ENCODE measurements at places on chromosomes 2 and 18.

DNA sequence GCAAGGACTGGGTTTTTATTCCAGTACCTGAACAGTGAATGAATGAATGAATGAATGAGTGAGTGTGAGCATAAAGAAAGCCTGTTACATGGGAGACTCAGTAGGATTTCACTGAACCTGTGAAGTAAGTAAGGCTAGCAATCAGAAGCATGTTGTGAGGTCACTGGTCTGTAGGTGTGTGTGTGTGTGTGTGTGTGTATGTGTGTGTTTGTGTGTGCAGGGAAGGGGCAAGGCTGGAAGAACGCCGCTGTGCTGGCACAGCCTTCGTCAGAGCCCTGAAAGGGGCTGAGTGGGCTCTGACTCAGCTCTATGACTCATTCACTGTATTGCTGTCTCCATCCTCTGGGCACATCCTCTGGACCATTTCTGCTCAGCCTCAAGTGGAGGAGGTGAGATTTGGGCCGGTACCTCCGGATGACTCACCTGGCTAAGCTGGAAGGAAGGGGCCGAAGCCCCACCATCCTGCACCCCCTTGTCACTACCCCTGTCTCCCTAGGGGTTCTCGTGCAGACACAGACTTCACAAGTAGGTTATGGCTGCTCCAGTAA is 51.4 kb upstream of the MRPL33 start:
- no peak for DNase-seq

DNA sequence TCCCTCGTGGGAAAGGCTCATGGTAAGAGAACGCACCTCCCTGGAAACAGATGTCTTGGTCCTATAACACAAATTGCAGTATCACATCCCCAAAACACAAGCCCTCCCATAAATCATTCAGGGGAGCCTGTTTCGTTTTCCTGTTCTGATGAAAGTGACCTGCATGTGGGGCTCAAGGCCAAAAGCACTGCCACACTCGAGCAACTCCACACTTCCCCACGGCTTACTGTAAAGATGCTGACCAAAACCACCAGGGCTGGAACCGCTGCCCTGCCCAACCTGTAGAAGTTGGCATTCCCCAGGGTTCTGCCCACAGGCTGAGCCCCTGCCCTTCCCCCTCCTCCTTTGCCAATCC is 139.7 kb downstream of the BCL11A start:
- no peak for DNase-seq

DNA sequence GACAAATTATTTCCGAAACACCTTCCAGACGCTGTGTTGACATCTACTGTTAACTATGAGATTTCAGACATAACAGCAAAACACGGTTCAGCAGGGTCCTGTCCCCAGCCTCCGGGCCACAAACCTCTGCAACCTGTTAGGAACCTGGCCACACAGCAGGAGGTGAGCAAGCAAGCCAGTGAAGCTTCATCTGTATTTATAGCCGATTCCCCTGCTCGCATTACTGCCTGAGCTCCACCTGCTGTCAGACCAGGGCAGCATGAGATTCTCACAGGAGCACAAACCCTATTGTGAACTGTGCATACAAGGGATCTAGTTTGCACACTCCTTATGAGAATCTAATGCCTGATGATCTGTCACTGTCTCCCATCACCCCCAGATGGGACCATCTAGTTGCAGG is 31.1 kb downstream of the NDUFA10 start:
- DNase-seq = no peak

DNA sequence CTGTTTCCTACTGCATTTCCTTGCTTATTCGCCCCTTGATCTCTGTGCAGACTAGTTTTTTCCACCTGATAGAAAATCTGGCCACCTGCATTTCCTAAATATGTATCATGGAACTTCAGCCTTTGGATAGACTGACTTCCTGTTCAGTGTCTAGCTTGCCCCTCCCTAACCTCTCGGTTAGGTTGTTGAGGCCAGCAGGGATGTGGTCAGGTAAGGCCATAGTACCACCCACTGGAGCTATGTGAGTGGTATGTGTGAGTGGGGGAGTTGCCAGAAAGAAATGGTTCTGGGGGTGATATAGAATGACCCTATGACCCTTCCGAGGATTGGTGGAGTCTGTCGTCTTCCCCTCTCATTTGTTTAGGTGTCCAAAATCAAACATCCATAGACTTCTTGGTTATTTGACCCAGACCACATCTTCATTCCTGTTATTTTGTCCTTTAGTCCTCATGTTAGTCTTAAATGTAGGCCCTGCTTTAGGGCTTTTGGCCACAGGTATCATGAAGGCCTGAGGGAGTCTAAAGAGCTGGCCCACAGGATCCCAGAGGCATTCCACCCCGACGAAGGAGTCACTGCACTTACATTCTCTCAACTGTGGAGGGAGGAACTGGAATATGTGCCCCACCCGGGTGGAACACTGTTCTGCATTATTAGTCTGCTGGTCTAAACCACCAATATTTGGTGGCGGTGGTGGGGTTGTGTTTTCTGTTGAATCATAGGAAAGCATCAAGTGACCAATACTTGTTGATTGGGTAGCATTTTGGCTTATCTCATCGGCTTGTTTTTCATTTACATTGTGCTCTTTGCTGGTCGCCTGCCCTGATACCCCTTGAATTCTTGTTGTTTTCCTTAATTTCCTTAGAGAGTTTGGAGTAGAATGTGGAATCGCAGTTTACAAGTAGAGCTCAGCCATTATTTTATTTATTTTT is 21.9 kb downstream of the CAB39 start:
- DNase-seq = no peak

GRCh38 chr2:169736902-169737301 is 3.3 kb downstream of the KLHL23 start:
- no peak for DNase-seq

DNA sequence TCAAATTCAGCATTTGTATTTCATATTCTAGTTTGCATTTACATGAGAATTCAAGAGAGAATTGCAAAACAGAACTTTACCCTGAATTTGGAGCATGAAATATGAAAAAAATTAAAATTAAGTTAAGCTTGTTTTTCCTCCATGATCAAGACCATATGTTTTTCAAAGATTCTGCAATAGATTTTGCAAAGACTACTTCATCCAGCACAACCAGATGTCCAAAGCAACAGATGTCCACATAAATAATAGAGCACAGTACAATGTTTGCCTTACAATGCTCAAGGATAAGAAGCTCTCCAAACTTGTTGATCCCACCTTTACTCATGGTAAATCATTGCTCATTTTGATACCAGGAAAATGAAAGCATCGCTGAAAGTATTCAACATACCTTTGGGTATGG is 25.6 kb downstream of the FAP start:
- DNase-seq = no peak

DNA sequence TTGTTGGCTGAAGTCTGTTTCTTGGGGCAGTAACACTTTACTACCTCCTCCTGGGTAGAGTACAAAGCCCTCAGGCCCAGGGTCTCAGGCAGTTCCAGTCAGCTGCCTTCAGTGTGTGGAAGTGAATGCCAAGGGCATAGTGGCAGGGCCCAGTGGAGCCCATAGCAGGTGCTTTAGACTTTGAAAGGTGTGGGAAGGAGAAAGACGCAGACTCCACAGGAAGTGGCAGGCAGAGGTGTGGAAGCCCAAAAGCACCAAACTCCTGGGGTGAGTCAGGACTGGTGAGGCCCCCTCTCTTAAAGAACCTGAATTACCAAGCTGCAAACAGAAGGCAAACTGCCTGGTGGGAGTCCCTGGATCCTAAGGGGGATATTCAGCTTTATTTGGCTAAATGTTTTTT is 45.3 kb downstream of the ADAM23 start:
- no peak for DNase-seq

GRCh38 chr2:18467749-18468360 is 92.6 kb downstream of the RDH14 start:
- no peak for DNase-seq

DNA sequence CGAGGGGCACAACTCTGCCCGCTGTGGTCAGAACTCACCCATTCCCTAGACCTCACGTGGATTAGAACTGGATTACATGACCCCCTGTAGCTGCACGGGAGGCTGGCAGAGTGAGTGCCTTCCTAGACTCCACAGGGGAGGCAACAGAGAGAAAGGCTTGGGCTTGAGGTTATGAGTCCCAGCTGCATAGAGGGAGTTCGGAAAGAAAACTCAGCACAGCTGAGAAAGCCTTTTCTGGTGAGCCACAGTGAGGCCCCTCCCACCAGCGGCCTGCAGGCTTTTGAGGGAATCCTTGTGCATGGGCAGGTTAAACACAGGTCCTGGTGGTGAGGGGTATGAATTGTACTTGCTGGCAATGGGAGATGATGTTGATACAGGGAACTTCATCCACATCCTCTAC is 217.3 kb downstream of the FHOD3 start:
- no peak for DNase-seq

DNA sequence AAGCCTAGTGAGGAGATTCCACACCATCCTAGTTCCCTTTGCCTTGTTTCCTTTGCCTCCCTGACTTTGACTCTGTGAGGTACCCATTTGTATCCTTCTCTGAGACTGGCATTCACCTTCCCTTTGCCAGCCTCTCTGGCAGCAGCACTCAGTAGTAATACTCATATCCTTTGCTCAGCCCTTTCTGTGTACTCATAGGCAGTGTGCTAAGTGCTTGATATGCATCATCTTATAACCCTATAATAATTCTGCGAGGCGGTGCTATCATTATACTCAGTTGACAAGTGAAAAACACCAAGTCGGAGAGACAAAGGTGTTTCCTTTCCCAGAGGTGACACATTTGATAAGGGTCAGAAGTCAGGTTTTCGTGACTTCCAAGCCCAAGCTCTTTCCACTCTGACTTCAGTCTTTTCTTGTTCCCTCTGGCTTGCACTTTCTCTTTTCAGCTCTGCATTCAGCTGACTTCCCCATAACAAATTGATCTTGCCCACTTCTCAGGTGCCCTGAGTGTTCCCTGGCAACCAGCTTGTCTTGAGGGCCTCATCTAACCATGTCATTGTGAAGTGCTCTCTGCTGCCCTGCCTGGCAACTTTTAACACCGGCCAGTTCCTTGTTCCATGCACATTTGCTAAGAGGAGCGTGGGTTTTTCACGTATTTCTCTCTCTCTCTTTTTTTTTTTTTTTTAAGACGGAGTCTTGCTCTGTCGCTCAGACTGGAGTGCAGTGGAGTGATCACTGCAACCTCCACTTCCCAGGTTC is 94.5 kb upstream of the UPP2 start:
- no peak for DNase-seq

GRCh38 chr2:148966438-148966758 is 72.1 kb upstream of the LYPD6B start:
- no peak for DNase-seq

DNA sequence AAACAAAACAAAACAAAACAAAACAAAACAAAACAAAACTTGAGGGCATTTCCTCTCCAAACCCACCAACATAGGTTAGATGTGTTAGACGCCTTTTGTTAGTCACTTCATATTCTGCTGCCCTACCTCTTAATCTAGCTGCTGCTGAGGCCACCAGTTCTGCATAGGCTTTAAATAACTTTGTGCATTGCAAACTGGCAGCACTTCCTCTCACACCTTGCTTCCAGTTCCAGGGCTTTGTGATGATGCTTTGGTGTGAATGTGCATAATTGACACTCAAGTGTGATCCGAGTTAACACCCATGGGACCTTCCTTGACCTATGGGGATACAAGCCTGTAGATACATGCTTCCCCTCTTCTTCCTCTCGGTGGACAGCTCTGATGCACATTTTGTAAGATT is 2.3 kb upstream of the SERPINB11 start:
- no peak for DNase-seq

DNA sequence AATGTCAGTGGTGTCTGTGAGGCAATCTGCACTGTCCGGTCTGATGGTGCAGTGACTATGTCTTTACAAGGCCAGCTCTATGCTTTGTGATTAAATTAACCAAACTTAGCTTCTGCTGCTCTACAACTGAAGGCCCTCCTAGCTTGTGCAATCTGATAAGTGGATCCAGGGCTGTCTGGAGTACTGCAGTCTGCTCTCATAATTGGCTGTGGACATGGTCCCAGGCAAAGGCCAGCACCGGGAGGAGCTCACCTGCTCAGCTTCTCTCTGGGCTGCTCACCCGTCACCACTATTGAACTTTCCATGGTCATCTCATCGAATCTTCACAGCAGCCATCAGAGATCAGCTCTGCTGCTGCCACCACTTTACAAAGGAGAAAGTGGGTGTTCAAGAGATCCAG is 13.0 kb upstream of the APCDD1 start:
- no peak for DNase-seq

DNA sequence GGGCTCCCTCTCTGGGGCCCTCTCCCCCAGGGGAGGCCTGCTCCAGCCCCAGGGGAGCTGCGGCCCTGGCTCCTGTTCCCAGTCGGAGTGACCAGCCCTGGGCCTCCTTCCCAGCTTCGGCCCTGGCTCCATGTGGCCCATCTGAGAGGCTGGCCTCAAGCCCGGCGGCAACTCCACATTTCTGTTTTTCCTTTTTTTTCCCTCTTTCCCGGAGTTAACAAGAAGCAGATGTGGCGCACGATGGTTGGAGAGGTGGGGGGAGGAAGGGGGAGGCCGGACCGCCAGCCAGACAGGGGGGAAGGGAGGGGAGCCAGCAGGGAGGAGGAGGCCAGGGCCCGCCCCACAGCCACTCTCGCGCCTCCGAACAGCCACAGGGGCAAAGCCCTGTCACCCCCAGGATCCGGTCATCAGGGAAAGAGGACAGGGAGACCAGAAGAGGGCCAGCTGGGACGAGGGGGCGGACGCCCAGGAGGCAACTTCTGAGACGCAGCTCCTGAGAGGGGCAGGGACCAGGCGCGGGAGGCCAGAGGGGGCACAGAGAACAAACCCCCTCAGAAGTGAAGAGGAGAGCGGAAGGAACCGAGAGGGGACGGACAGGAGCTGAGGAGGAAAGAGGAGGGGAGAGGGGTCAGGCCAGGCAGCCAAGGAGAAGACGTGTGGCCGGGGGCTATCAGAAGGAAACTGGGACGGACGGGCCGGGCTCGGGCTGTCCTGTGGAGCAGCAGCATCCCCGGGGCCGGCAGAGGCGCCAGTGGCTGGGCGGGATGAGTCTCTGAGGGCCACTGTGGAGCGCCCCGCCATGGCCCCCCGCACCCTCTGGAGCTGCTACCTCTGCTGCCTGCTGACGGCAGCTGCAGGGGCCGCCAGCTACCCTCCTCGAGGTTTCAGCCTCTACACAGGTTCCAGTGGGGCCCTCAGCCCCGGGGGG is at the start of gene EMILIN1:
EMILIN1 (plus strand) TSS at position 349 of the 928 bp plus-strand sequence; CDS start at position 800, 451 bp downstream.
- DNase-seq = no peak

DNA sequence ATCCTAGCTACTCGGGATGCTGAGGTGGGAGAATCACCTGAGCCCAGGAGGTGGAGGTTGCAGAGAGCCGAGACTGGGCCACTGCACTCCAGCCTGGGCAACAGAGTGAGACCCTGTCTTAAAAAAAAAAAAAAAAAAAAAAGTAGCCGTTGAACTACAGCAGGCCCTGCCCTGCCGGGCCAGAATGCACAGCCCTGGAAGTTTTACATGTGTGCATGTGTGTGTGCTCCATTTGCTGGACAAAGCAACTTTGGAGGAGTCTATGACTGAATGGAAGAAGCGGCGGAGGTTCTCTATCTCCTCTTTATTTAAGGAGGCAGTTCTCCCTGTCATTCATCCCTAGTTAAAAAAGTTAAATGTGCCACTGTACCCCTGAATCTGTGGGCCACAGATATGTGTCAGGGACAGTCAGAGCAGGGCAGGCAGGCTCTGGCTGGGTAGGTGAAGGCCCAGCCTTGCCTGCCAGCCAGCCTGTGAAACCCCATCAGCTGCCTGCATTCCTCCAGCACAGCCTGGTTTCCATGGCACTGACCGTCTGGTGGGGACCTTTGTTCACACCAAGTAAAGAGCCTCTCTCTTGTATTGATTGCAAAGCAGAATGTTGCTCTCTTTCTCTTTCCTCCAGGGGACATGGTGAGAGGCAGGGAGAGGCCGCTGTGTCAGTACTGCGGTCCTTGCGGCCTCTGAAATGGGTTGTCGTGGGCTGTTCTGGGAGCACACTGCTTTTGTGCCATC is 10.9 kb downstream of the LIPG start:
- no peak for DNase-seq

GRCh38 chr2:156907806-156908205 is 349.7 kb upstream of the GALNT5 start:
- DNase-seq = no peak

- DNase-seq = no peak
Observed at GRCh38 chr2:96484091-96484490, 21.1 kb downstream of the NEURL3 start.

Measured in CD4-positive, alpha-beta T cell treated with Interleukin-6 at 100 ng/mL for 8 hours (primary cell).